ENCODE measurements at places on chromosomes 4 and X.
A peak's percentile ranks its signal among the peaks of the same experiment; 100 is the strongest.

DNA sequence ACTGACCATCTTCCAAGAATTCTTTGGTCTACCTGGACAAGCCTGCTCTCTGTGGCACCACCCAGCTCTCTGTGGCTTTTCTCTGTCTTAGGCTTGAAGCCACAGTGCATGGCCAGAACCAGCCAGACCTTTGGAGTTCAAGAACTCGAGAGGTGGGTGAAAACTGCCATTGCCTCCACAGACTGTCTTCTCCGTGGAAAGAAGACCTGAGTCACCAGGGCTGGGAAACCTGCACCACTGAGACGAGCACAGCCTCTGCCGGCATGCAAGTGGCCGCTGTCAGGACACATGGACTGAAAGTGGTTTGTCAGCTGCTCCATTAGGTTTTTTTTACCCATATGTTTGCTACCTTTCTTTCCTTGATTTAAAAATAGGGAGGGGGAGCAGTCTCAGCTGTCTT lies 74.5 kb downstream of the MGST2 start:
- no peak for DNase-seq

DNA sequence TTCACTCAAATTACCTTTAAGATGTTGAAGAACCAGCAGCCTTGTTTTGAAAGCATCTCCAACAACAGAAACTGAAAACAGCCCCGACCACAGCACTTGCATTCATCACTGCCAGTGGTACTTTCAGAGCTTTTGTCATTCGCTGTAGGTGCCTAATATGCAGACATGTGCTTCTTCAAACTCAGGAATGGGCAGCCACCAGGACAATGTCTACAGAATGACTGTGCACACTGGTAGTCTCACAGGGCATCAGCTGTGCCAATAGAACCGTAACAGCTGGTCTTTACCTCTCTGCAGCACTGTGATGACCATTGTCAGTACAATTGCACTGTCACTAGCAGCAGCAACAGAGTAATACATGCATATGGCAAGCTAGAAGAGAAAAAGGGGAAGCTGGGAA lies 1149.7 kb downstream of the STPG2 start:
- DNase-seq, result no peak

DNA sequence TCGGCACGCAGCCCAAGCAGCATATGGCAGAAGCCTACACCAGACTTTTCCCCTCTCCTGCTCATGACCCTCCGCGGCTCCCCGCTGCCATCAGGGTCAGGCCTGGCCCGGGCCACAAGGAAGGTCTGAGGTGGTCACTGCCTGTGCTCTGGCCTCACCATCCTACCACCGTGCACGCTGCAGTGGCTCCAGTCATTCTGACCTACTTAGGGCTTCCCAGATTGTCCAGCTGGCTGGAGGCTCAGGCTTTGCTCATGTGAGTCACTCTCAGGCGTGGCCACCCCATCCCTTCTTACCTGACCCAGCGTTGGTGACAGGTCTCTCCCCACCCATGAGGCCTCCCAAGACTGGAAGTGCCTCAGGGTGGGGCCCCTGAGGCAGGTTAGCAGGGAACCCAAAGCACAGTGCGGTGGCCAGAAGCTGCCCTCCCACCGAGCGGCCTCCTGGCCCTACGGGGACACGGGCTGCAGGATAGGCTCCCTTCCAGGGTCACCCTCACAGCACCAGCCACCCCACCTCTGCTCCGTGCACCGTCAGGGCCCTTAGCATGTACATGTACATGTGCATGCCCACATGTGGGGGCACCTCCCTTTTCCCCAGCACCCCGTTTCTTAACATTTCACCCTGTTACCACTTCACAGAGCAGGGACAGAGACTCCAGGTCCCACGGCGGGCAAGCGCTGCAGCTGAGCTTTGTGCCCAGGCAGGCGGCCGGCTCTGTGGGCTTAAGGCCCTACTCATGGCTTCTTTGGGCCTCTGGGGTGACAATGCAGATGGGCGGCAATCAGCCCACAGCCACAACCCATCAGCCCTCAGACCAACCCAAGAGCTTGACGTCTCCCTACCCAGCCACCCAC lies 2.2 kb downstream of the TREX2 start:
- no peak for DNase-seq

DNA sequence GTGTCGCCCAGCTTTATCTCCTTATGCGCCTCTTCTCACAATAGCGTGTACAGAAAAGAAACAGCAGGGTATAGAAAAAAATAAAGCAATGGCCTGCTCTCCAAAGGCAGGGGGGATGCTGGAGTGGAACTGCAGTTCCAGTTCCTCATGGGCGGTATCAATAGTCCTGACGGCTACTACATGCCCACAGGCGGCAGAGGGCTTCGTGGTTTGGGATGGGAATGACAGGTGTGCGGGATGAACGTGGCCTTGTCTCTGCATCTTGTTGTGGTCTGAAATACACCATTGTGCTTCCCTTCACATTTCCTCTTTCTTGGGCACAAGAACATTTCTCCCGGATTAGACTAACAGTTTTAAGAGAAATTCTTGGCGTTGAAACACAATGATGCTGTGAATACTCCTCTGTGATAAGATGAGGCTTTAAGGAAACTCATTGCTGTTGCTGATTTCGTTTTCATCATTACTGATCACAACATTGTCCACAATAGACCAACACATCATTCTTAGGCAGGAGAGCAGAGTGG lies 124.1 kb upstream of the IGFBP7 start:
- DNase-seq, result no peak

DNA sequence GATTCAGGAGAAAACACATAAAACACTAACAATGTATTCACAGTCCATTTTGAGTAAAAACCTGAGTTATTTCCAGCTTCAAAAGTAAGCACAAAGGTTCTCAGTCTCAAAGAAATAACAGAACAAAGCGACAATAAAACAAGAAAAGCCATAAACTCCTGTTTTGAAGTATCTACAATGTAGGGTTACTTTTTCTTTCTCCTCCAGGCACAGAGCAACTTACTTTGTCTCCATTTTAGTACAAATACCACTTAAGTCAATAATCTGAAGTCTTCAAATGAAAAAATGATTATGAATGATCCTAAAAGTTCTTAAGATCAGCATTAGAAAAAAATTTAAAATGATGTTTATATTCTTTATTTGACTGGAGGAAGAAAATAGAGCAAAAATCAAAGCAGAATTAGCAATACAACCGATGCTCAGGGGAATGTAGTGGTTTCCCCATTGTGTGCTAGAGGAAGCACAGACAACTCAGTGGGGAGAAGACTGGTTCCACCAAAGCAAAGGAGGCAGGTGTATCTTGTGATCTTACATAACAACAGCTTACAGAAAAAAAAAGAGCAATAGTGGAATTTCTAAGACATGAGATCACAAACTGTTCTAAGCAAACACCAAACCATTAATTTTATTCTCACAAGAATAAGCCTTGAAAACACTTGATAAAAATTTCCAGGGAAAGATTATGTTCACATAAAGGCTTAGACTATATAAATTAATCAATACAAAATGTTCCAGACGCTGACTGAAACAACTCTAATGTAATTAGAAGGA lies 35.1 kb downstream of the EPHA5 start:
- DNase-seq, result no peak

DNA sequence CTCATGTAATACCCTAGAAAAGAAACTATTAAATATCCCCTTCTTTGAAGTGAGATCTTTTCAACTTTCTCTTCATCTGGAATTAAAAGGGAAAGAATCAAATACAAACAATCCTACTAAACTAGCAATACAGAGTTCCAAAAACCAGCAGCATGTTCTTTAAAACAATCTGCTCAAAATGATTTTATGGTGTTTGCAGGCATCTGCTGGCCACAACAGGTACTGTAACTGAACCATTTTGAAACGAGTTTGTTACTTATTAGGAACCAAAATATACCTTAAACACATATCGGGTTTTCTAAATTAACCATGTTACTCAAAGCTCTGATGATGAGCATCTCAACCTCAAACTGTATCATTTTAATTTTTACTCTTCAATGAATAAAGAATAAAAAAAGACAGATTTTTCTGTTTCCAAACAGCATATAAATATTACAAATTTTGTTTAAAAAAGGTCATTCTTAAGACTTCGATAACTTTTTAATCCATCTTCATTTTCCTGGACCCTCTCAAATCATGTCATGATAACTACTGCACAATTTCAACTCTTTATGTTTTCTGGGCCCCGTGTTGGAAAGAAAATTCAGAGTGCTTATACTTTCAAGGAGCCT lies 56.5 kb downstream of the ARAP2 start:
- DNase-seq, result peak; percentile 56

- DNase-seq, result peak; percentile 53
These were observed 88.3 kb downstream of the NHSL2 start for GRCh38 chrX:71998836-71999509.

- peak; percentile 77 for DNase-seq
These were observed 24.1 kb downstream of the ZCCHC12 start for GRCh38 chrX:118847676-118848075.

GRCh38 chr4:139438141-139438540 lies 15.8 kb upstream of the RAB33B start:
- no peak for DNase-seq

GRCh38 chr4:3851881-3852280 lies 85.7 kb downstream of the ADRA2C start:
- no peak for DNase-seq

- no peak for DNase-seq
These were observed 44.3 kb downstream of the AR start for GRCh38 chrX:67587946-67588624.

DNA sequence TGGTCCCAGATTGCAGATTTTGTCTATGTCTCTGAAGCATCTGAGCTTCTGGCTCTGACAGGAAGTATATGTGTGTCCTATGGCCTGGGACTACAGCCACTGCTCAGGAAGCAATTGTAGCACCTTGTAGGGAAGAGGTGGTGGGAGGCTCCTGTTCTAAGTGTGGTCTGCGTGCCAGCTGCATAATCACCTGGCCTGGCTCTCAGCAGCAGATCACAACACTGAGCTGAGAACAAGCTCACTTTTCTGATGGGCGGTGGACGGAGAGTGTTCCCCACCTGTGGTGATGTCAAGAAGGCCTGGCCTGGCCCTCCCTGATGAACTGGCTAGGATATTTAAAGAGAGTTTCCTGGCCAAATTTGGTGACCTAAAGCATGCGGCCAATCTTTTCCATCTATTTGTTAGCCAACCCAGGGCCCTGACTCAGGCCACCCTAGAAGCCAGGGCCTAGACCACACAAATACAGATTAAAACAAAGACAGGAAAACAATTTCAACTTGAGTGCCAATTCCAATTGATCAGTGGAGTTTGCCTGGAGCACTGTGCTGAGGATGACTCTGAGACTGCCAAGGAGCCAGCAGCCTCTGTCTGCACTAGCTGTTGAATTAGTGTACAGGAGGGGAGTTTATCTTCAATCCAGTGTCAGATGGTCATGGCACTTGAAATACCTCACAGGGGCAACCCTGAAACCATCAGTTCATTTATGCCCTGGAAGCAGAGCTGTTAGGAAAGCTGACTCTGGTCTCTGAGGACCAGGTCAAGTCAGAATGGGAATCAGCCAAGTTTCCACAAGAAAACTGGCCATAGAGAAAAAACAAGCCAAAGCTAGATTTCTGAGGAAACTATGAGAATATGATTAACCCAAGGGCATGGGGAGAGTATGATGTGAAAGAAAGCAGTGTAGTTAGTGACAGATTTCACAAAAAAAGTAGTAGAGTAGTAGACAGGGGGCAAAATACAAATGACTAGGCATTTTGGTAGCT lies 47.4 kb downstream of the PRDM5 start:
- no peak for DNase-seq

- no peak for DNase-seq
These were observed 62.5 kb downstream of the SLAIN2 start for GRCh38 chr4:48403779-48404178.

GRCh38 chrX:31845003-31845402 lies 773.2 kb upstream of the FTHL17 start:
- no peak for DNase-seq

DNA sequence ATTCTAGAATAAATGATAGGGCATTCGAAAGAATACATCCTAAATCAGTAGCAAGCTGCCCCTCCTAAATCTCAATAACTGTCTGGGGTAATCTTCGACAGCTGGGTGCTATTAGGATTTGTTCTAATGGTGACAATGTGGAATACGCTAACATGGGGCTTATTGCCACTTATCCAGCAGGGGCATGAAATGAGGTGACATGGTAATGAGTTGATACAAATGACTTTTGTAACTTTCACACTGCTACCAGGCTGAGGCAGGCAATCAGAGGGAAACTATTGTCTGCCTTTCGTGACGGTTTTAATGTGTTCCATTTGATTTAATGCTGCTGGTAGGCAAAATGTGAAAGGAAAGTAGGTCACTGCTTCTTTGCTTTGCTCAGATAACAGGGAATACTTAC lies 1047.4 kb upstream of the PABPC4L start:
- no peak for DNase-seq

GRCh38 chr4:186351668-186352194 lies 85.7 kb downstream of the F11 start:
- DNase-seq, result no peak

- peak; percentile 10 for DNase-seq
These were observed 295.5 kb downstream of the SLC7A11 start for GRCh38 chr4:137946453-137947174.

DNA sequence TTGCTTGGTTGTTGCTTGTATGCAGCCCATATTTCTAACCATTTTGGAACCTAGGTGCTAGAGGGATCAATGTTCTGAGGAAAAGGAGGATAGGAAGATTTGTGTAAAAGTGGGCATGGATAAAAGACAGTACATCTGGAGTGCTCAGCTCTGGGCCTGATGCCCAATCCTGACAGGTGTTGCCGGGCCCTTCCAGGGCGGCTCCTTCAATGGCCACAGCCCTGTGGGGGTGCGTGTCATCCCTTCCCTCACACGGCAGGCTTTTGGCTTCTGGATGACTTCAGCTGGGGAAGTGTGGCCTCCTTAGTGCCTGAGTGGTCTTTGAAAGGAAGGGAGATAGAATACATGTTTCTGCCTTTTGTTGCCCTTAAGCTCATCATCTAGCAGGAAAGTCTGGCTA lies 47.2 kb downstream of the NELFA start:
- DNase-seq, result no peak

- DNase-seq, result no peak
These were observed 27.1 kb upstream of the SCRG1 start for GRCh38 chr4:173426064-173426463.

DNA sequence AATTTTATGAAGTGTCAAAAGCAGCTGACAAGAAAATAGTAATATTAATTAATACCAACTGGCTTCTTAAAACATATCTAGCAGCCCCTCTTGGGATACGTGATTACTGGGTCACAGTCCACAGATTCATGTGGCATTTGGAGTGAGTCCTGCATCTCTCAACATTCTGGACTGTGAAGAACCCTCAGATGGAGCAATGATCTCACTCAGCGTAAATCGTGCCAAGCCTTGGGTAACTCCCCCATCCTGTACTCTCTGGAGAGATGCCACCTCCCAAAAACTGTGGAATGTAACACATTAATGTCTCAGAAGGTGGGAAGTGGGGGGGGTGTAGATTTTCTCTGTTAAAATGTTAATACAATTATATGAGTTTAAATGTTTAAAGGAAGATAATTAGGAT lies 118.2 kb upstream of the IQCM start:
- DNase-seq, result no peak

- no peak for DNase-seq
These were observed 26.9 kb downstream of the PAPSS1 start for GRCh38 chr4:107693132-107693531.
